ENCODE measurements at places on chromosomes 7 and 10.

GRCh38 chr10:43395571-43396060 is 13.4 kb downstream of the HNRNPF start:
- DNase-seq = no peak

GRCh38 chr7:140540136-140540777 is 61.0 kb upstream of the MKRN1 start:
- no peak for DNase-seq

- no peak for DNase-seq
Observed at GRCh38 chr7:142420554-142421362, 162.9 kb upstream of the PRSS58 start.

- no peak for DNase-seq
Observed at GRCh38 chr10:49115796-49116508, 630 bp upstream of the VSTM4 start.

- no peak for DNase-seq
Observed at GRCh38 chr7:101128040-101128834, 1.3 kb downstream of the SERPINE1 start.

- no peak for DNase-seq
Observed at GRCh38 chr10:82922046-82922445, 1047.1 kb downstream of the NRG3 start.

Measured in stimulated activated CD4-positive, alpha-beta T cell treated with anti-CD3 and anti-CD28 coated beads, Interleukin-2, amount 100 ng/mL, for 4 hours (primary cell).